ENCODE measurements at places on chromosomes 1 and 21. TPM values are rescaled to one million over a fixed set of nuclear protein-coding genes. Genes with fewer than 3 reads are reported as not detected.

PTAFR gene
- 0.24 TPM for total RNA-seq

DMRTA2 gene
- total RNA-seq = 0.21 TPM

RPS6KC1 gene
- 23.4 TPM for total RNA-seq

PODN gene
- total RNA-seq = not detected

NBPF6 gene
- not detected for total RNA-seq

PDPN gene
- not detected for total RNA-seq

SRSF10 gene
- total RNA-seq = 80.4 TPM

LRRN2 gene
- not detected for total RNA-seq

LMX1A gene
- total RNA-seq = not detected

All from SK-MEL-5 (cell line).